ENCODE measurements at places on chromosomes 1 and 21.

GRCh38 chr1:31788825-31789256, 24.7 kb upstream of the ADGRB2 start:
- peak; percentile 10 for DNase-seq

GRCh38 chr1:5847013-5847659, 145.1 kb downstream of the NPHP4 start:
- DNase-seq: no peak

GRCh38 chr1:176843352-176844297, 320.9 kb downstream of the ASTN1 start:
- no peak for DNase-seq

DNA sequence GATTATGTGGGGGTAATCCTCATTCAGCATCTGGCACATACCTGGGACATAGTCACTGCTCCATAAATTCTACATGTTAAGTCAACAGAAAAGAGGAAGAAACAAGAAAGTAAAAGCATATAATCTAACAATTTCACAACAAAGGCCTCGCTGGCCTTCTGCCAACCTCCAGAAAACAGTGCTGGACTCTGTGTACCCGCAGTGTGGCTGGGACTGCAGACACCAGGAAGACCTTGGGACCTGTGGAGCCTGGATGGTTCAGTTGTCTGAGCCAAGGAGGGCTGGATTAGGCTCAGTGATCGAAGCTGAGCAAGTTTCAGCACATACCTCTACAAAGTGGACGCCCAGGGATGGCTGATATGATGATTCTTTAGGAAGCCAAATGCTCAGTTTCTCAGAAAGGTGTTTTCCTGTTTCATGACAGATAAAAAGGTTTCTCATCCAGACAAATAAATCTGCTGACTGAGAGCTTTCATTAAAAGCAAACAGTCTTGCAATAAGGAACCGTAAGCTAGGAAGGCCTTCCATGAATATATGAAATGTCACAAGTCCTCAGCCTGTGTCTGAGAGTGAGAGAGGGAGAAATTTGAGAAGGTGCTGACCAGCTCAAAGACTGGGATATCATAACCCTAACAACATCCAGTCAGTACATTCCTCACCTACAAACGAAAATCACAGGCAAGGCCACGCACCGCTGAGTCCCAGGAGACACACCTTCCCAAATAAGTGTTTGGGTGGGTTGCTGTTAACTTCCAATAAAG, 48.4 kb downstream of the CAPZB start:
- DNase-seq: no peak

DNA sequence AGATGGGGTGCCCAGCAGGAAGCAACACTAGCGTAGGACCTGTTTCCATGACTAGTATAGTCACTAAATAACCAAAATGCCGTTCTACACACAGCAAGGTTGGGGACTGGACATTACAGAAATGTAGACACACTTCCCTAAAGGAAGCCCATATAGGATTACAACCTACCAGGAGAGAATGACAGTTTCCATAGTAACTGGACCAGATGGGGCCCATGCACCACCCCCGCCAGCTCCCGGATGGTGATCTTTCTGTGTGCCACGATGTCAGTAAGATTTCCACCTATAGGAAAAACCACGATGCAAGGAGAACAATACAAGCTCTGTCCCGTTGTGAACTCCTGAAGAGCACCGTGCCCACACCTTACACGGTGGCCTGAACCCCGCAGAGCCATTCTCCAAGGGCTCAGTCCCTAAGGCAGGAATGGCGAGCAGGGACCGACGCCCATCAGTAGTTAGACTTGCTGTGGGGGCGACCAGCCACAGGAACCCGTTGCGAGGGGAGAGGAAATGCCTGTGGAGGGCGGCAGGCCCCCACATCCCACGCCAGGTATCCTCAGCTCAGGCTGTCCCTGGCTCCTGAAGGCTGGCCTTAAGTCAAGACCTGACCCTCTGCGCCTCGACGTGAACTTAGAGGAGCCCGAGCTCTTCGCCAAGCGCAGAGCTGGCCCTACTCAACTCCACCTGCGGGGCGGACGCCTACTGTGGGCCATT, 13.6 kb upstream of the CEP85 start:
- DNase-seq: no peak

DNA sequence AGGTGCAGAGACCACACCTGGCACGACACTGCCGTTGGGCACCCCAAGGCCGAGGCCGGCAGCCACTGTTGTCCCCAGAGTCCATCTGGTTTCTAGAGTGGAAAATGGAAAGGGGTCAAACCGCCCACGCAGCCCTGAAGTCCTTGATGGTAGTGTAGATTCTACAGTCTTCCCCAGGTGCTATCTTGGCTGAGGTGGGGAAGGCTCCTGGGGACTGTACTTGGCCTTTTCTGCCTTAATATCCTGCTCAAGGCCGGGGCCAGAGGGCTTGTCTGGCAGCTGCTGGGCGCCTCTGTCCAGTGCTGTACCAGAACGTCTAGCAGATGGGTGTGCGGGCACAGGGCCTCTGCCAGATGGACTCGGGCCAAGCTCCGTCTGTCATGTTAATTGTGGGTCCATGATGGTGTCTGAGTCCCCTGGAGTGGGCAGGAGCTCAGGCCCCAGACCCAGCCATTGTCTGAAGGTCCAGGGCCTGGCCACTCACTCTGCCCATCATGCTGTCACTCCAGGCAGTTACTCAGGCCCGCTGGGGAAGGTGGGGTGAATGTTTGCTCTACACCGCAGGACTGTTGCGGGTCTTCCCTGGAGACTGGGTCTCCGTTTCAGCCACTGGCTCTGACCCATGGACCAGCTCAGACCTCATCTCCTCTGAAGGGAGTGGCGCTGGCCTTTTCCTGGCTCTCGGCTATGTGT, 161.9 kb upstream of the COL6A1 start:
- no peak for DNase-seq

GRCh38 chr1:166384948-166385347, 218.1 kb upstream of the FAM78B start:
- DNase-seq: no peak

- DNase-seq: no peak
These were observed 948 bp downstream of the SEMA4A start for GRCh38 chr1:156154317-156154749.

GRCh38 chr21:33541756-33542639, at the start of gene GART:
Gene GART (minus strand): TSS chr21:33542117. CDS start chr21:33539315, 2,802 bp downstream.
- peak; percentile 79 for DNase-seq

GRCh38 chr21:44844256-44844655, 26.4 kb upstream of the SUMO3 start:
- no peak for DNase-seq

DNA sequence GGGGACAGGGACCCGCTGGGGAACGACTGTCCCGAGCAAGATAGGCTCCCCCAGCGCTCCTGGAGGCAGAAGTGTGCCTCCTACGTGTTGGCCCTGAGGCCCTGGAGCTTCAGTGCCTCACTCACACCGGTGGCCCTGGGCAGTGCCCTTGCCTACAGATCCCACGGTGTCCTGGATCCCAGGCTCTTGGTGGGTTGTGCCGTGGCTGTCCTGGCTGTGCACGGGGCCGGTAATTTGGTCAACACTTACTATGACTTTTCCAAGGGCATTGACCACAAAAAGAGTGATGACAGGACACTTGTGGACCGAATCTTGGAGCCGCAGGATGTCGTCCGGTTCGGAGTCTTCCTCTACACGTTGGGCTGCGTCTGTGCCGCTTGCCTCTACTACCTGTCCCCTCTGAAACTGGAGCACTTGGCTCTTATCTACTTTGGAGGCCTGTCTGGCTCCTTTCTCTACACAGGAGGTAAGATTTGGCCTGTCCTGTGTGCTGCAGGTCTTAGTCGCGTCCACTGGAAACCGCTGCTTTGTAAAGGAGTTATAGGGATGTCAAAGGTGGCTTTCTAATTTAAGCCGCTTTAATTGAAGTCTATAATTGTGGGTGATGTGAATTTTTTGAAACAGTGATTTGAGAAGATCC, 717 bp downstream of the UBIAD1 start:
- no peak for DNase-seq

DNA sequence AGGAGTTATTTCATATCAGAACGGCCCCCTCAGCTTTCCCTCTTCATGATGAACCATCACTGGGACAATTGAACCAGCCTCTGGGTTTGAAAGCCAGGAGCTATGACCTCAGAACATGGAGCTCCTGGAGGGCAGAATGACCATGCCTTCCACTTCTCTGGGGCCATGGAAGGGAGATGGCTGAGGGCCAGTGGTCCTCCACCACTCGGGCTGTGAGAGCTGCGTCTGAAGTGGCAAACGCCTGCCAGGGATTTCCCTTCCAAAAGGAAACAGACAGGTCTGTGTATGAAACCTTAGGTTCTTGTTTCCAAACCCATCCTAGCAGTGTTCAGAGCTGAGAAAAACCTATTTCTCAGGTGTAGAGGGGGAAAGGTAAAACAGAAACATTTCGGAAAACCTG, 22.5 kb downstream of the PKP1 start:
- no peak for DNase-seq

DNA sequence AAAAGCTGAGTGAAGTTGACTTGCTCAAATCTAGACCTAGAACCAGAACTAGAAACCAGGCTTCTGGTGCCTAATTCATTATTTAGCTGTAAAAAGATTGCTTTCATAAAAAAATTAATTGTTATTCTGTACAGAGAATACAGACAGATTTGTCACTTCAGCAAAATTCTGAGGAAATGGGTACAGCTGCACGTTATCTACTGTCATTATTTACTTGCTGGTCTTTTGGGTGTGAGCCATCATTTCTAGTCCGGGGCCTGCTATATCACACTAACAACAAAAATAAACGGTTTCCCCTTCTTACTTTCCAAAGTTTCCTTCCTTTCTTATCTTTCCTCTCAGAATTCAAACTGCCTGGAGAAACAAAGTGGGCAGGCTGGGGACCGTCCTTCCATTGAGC, 68.3 kb downstream of the PTGER3 start:
- DNase-seq: no peak

- DNase-seq: no peak
These were observed 50.4 kb downstream of the PGBD5 start for GRCh38 chr1:230375780-230376179.

- no peak for DNase-seq
These were observed 63.5 kb downstream of the CCDC185 start for GRCh38 chr1:223456747-223457146.

GRCh38 chr1:78211483-78212092, 165.8 kb downstream of the GIPC2 start:
- no peak for DNase-seq

- DNase-seq: no peak
These were observed 364.2 kb upstream of the VAMP3 start for GRCh38 chr1:7406641-7407543.

DNA sequence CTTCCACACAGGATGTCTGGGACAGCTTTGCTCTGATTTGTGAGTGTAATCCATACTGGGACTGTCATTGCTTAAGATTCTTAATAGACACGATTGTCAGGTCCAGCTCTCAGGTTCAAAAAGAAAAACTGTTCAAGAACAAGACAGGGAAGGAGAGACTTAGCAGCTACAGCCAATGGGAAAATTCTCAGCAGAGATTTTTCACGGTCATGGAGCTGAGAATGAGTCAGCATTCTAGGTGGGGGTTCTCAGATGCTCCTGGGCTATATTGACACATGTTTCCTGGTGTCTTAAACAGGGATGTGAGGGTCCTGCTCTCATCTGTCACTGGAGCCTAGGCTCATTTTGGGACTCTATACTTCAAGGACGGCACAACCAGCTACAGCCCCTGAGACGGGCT, 318.3 kb downstream of the RRAGC start:
- no peak for DNase-seq

- no peak for DNase-seq
These were observed 35.1 kb downstream of the MSTO1 start for GRCh38 chr1:155645034-155645598.

- DNase-seq: no peak
These were observed 35.8 kb downstream of the LDLRAD1 start for GRCh38 chr1:53982034-53982762.

DNA sequence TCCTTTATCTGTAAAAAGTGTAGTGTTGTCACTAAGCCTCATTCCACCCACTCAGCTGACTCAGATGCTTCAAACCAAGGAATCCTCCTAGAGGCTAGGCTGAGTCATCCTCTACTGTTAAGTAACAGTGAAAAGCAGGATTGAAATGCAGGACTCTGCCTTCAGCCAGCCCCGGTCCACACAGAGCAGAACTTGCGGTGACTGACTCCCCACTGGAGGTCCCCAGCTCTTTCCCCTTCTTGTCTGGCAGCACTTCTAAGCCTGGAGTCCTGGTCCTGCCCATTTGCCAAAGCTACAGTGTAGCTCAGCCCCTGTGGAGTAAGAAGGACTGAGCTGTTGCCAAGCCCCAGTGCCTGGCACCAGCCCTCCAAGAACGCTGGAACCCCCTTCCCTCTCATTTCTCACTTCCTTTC, 1.7 kb downstream of the RAB7B start:
- no peak for DNase-seq

DNA sequence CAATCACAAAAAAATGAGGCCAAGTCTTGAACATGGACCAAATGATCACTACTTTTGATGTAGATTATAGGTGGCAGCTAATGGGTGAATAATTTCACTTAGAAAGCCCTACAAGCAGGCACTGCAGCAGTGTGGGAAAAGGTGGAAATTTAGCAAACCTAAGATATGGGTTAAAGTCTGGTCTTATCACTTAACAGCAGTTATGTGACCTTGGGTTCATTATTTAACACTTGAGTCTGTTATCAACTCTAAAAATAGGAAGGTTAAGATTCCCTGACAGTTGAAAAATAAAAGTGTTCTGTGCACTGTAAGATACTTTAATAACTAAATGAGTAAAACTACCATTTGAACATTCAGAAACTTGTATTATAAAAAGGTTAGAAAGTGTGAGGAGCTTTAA, 47.5 kb downstream of the SSX2IP start:
- DNase-seq: no peak

DNA sequence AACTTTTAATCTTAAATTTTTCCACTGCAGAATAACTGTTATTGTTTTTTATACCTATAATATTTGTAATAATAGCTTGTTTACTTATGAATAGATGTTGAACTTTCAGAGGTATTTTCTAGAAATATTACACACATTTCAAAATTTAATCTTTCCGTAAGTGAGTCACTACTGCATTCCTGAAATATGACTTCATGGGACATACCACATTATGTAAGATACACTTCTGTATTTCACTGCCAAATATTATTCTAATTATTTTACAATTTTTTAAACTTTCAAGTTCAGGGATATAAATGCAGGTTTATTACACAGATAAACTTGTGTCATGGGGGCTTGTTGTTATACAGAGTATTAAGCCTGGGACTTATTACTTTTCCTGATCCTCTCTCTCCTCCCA, 2220.5 kb downstream of the NCAM2 start:
- no peak for DNase-seq

DNA sequence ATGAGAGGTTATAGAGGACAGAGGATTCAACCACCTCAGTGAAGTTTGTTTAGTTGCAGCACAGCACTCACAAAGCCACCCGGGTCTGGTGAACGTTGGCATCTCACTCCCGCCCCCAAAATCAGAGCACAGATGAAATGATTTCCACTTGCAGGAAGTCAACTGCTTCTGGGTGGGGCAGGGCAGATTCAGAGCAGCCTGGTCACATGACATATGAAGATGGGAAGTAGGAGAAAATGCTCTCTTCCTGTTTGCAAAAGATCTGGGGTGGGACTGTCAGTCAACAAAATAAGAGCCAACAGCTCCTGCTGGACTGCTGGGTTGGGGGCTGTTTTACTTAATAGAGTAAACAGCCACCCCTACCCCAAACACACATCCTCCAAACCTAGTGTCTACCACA, 43.2 kb downstream of the LRRC71 start:
- DNase-seq: peak; percentile 38

Measured in activated gamma-delta T cell treated with Interleukin-2 at 50 U/mL for 16 hours (primary cell).